Left lobe of liver (tissue), 2 donors: ENCODE measurements at places on chromosomes 1 and 21. TPM values are rescaled to one million over a fixed set of nuclear protein-coding genes. Genes with fewer than 3 reads are reported as not detected.

The IRF6 gene
- total RNA-seq: 30.0 TPM

The ICOSLG gene
- 3.8 TPM for total RNA-seq

The POU2F1 gene
- total RNA-seq: 4.7 TPM

The LCE1B gene
- total RNA-seq: not detected

GRCh38 chr1:51729824-51730301, 113.0 kb downstream of the OSBPL9 start:
- DNase-seq: no peak

- no peak for DNase-seq
Measured at GRCh38 chr1:230303822-230304221, 122.3 kb downstream of the PGBD5 start.

DNA sequence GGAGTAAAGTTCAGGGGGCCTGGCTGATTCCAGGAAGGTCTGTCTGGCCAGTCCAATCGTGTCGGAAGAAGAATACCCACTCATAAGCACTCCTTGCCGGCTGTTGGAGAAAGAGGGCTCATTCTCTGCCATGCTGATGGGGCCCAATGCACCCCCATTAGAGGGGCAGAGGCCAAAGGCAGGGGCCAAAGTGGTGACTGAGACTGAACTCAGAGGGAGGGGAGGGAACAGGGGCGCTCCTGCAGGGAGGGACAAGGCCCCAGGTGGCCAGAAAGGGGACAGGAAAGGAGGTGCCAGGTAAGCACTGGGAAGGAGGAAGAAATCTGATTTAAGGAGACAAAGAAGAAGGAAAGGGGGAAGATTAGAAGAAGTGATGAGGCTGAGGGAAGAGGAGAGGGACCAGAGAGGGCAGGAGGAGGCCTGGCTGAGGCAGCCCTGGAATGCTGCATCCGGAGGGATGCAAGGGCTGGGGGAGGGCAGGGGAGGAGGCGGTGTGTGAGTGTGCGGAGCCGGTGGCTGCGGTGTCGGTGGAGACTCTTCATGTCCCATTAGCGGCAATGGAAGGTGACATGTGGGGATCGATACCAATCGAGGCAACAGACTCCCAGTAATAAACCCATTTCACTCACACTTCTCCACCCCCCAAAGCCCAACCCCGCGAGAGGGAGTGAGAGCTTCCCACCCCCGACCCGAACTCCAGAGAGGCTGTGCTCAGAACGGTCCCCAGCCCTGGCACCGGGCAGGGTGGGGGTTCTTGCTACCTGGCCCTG, 12.0 kb upstream of the ETV3L start:
- DNase-seq: peak; percentile 18

GRCh38 chr1:213997772-213998107, 10.0 kb downstream of the PROX1 start:
- no peak for DNase-seq

DNA sequence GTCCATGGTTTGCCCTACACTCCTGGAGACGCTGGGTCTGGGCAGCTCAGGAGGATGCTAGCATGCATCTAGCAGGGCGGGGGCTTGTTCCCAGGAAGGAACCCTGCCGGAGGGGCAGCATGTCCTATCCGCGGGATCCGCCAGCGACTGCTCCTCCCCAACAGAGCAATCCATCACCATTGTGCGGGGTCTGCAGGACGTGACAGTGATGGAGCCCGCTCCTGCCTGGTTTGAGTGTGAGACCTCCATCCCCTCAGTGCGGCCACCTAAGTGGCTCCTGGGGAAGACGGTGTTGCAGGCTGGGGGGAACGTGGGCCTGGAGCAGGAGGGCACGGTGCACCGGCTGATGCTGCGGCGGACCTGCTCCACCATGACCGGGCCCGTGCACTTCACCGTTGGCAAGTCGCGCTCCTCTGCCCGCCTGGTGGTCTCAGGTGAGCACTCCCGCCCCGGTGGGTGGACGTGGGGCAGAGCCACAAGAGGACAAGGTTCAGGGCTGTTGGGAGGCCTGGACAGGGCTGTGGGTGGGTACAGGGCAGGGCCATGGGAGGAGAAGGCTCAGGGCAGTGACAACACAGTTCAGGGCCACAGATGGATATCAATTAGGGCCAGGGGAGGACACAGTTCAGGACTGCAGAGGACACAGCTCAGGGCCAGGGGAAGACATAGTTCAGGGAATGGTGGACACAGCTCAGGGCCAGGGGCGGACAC, 71.3 kb downstream of the OBSCN start:
- DNase-seq: peak; percentile 39

DNA sequence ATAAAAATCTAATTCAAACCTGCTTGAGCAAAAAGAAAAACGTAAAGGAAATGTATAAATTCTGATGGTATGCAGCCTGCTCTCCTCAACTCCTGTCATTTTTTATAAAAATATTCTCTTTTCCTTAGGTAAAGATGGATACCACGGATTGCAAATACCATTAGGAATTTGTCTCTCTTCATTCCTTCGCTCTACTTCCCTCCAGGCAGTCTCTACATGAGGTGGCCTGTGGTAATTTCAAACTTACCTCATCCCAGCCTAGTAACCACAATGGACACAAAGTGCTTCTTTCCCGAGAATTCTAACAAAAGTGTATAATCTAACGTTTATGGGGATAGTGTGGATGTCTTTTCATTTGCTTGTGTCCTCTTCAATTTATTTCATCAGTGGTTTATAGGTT, 239.5 kb upstream of the LRRC7 start:
- DNase-seq: no peak

DNA sequence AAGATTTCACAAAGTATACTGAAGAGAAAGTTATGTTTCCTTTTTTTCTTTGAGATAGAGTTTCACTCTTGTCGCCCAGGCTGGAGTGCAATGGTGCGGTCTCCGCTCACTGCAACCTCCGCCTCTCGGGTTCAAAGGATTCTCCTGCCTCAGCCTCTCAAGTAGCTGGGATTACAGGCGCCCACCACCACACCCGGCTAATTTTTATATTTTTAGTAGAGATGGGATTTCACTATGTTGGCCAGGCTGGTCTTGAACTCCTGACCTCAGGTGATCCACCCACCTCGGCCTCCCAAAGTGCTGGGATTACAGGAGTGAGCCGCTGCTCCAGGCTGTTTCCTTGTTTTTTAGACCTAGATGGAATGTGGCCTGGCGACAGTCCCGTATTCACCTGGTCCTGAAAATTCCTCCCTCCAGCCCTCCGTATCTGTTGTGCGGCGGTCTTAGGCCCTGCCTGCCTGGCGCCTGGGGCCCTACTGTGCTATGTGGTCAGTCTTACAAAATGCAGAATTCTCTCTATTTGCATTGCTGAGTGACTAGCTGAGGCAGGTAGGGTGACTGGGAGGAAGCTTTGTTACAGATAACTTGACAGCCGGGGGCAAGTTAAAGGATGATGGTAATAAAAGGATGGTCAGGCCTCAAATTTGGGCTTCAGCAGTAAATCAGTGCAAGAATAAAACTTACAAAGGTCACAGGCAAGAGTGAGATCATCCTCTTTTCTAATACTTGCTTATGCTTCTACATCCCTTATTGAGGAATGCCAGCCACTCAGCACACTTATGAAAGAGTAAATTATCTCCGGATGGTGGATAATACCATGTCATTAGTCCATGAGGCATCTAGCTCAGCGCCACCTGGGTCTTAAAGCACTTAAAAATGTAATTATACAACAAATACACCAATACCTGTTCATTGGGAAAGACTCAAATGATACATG, 30.3 kb downstream of the PARK7 start:
- DNase-seq: no peak
